ENCODE measurements at places on chromosomes 2 and 18.

DNA sequence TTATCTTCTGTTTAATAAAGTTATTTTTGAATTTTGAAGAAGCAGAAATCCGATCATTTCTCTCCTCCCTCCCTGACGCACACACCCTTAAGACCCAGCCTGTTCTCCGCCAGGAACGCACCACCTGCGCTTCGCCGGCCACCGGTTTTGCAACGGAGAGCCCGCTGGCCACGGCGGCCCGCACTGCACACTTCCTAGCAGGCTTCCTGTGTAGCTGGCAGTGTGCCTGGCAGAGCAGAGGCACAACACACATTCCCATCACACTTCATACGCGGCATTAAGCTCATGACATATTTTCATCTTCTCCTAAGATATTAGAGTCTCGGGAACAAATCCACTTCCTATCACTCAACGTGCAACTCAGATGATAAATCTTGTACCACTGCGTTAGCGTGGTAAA, 148.0 kb downstream of the HDAC4 start:
- no peak for DNase-seq

DNA sequence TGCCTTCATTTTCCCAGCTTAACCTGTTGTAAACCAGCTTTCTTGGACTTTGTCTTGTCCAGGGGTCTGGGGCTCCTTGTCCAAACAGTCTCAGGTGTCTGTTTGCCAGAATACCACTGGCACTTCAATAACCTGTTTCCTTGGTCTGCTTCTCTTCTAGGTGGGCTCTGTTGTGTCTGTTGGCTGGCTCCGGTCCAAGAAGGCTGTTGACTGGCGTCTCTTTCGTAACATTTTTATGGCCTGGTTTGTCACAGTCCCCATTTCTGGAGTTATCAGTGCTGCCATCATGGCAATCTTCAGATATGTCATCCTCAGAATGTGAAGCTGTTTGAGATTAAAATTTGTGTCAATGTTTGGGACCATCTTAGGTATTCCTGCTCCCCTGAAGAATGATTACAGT, 17.0 kb downstream of the SLC20A1 start:
- DNase-seq, result no peak

DNA sequence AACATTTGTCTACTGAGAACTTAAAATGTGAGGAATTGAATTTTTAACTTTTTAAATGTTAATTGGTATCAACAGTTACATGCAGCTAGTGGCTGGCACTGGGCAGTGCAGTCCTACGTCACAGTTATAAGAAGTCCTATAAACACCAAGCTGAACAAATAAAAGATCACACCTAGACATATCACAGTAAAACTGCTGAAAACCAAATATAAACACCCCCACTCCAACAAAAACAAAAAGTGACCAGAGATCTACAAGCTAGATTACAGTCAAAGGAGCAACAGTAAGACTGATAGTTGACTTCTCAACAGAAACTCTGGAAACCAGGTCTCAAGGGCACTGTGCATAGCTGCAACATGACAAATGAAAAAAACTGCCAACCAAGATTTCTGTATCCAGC, 19.4 kb downstream of the TLK1 start:
- no peak for DNase-seq

DNA sequence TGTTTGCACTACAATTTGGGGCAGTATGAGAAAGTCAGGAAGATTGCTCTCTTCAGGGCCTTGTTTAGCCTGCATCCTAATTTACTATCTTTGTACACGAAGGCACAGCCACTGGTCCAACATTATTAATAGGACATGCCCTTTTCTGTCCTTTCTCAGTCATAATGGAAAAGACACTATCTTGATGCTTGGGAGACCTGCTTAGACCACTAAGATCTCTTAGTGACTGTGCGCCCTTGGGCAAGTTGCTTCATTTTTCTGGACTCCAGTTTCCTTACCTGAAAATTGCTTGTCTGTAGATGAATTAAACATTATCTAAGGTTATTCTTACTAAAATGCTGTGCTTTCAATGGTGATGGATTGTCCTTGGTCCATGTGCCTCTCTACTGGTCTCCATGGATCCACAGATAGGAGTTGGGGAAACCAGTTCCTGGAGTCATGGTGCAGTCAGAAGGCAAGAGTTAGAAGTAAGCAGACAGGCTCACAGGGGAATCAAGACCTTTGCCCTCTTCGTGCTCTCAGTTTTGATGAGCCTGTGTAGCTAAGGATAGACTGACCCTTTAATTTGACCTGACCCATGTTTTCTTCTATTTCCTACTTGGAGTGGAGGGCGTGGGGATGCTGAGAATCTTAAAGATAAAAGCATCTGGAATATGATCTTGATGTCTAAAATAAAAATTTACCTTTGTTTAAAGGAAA, 114.0 kb downstream of the RAPGEF4 start:
- DNase-seq, result no peak

GRCh38 chr2:51011693-51012092, 20.2 kb downstream of the NRXN1 start:
- no peak for DNase-seq

- DNase-seq, result no peak
Observed at GRCh38 chr2:174951745-174952144, 53.4 kb downstream of the CHN1 start.

GRCh38 chr2:144759746-144760145, 239.8 kb upstream of the ZEB2 start:
- DNase-seq, result no peak

GRCh38 chr2:99490623-99491461, 1.0 kb upstream of the REV1 start:
- DNase-seq, result no peak

GRCh38 chr18:60259052-60259681, 113.4 kb downstream of the MC4R start:
- DNase-seq, result no peak

DNA sequence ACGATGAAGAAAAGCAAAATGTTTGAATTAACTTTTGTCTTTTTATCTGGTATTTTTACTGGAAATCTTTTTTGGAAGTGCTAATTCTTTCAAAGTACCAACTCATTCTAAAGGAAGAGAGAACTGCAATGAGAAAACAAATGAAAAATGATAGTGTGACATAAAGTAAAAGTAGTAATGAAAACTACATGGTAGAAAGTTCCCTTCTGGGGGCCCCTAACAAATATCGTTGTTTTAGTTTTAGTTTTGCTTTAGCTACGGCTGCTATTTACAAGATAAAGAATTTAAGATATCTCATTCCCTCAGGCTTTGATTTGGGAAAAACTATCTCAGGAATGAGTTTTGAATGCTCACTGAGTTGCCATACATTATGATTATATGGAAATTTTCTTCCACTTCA, 161.4 kb downstream of the XIRP2 start:
- no peak for DNase-seq

- no peak for DNase-seq
Observed at GRCh38 chr2:47069628-47070154, 85.4 kb downstream of the STPG4 start.

- no peak for DNase-seq
Observed at GRCh38 chr2:225463449-225463848, 63.9 kb downstream of the NYAP2 start.

- DNase-seq, result no peak
Observed at GRCh38 chr2:9815076-9815475, 28.2 kb upstream of the TAF1B start.

- no peak for DNase-seq
Observed at GRCh38 chr2:24873619-24874018, 46.4 kb downstream of the ADCY3 start.

GRCh38 chr18:24875777-24876176, 415.3 kb downstream of the HRH4 start:
- DNase-seq, result no peak

DNA sequence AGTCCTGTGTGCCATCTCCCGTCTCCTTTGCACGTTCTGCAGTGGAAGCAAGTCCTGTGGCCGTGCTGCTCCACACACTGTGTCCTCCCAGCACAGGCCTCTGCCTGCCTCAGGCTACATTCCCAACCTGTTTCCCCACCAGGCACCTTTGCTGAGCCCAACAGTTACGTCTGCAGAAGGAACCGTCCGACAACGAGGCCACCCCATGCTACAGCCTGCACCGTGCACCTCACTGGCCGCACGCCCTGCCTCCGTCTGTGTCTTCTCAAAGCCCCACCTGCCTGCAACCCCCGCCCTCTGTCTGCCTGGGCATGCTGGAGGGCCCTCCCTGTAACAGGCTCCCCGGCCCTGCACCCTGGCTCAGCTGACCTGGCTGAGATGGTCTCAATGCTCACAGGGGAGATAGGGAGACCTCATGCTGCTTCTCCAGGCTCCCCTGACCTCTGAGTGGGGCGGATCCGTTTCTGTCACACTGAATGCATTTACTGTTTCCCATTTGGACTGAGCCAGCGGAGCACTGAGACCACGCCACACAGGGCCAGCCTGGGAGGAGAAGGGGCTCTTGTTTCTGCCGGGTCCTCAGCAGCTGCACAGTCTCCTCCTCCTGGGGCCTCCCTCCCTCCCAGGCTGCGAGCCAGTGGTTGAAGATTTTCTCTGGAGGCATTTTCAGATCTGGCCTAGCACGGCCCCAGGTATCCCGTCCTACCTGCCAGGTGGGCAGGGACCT, 109.1 kb upstream of the OTOS start:
- DNase-seq, result no peak

GRCh38 chr18:37421341-37422077, 144.1 kb downstream of the CELF4 start:
- no peak for DNase-seq

DNA sequence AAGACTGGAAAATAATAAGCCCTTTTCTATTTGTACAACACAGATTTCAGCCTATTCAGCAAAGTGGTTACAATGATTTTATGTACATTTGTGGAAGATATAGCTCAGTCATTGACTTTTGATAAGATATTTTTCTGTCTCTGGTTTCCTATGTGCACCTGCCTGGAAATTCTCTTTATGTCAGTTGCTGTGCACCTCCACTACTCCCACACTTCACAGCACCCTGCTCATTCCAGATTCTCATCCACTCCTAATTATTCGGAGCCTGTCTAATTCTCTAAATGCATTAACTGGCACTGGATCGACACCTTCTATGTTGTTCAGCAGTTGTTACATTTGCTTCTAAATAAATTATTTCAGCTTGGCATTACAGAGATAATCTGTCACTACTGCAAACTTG, 275.1 kb upstream of the RND3 start:
- DNase-seq, result no peak

DNA sequence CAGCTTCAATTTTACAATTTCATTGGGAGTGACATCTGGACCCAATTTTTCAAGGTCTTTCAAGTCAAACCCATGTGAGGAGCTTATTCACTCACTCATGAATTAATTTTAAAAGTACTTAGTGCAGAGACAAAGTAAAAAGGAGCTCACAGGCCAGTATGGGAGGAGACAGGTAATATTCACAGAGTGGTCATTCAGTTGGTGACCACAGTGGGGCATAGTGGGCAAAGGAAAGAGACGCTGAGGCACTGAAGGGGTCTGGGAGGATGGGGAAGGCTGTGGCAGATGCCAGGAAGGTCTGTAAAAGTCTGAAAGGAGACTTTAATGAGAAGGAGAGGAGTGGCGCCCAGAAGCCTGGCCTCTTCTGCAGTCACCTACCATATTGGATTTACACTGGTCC, 76.0 kb downstream of the CD8B2 start:
- no peak for DNase-seq

DNA sequence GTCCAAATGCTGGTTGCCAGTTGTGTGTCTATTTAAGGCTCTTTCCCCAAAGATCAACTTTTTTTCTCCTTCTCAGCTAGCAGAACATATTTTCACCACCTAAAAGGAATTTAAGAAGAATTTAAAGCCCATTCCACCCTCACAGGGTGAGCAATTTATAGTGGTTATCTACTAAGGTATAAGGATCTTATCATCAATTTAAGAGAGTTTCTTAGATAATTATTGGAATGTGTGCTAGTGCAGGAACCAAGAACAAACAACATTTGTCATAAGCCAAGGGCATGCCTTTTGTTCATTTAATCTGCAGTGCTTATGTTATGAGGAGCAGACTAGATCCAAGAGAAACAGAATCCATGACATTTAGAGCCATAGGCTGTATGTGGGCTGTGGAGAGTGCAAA, 37.2 kb downstream of the NLRC4 start:
- no peak for DNase-seq

DNA sequence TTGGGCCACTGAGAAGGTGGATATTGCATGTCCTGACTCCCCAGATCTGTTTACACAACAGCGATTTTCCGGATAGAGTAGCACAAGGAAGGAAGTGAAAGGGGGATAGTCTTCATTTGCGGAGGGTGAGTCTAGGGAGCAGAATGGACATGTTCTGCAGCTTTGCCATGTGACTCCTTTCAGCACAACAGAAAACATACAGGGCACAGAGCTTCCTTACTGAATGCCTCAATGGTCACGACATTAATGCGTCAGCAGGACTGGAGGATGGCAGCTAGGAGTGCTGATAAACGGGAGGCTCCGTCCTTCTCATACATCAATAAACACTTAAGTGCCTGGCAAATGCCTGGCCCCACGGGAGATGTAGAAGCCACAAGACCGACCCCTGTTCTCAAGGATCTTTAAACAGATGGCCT, 163.0 kb downstream of the FAM210A start:
- DNase-seq, result no peak

- no peak for DNase-seq
Observed at GRCh38 chr18:2656981-2657512, 1.5 kb downstream of the SMCHD1 start.

- no peak for DNase-seq
Observed at GRCh38 chr2:241560162-241560882, 1.8 kb downstream of the BOK start.

GRCh38 chr2:113138428-113139322, 11.3 kb downstream of the IL1RN start:
- DNase-seq, result no peak

DNA sequence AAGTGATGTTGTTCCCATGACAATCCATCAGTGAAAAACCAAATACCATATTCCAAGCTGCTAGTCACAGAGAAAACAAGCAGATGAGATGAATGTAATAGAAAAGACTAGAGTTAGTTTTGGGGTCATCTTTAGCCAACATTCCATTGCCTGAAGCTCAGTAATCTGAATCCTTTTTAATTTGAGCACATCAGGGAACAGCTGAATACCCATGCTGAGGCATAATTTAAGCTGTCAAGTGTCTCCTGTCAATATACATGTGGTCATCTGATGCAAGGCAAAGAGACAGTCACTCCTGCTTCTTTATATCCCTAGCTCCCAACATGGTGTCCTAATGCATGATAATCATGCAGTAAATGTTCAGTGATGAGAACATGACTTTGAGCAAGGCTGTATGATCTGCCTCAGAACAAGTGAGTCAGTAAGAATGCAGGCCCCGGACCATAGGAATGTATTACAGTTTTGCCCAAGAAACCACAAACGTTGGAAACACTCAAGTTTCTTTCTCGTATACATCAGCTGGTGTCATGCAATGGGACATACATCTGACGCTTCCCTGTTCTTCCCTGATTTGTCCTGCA, 48.0 kb downstream of the CDK15 start:
- DNase-seq, result no peak

- no peak for DNase-seq
Observed at GRCh38 chr18:57780318-57780705, 22.8 kb downstream of the ATP8B1 start.

GRCh38 chr2:17754773-17755425, 961 bp downstream of the GEN1 start:
- no peak for DNase-seq

- DNase-seq, result no peak
Observed at GRCh38 chr2:75035444-75036353, 77.3 kb downstream of the POLE4 start.
